ENCODE measurements at places on chromosomes 5 and 9.

GRCh38 chr9:116365056-116365471 lies 211.5 kb downstream of the PAPPA start:
- DNase-seq = peak; percentile 37

DNA sequence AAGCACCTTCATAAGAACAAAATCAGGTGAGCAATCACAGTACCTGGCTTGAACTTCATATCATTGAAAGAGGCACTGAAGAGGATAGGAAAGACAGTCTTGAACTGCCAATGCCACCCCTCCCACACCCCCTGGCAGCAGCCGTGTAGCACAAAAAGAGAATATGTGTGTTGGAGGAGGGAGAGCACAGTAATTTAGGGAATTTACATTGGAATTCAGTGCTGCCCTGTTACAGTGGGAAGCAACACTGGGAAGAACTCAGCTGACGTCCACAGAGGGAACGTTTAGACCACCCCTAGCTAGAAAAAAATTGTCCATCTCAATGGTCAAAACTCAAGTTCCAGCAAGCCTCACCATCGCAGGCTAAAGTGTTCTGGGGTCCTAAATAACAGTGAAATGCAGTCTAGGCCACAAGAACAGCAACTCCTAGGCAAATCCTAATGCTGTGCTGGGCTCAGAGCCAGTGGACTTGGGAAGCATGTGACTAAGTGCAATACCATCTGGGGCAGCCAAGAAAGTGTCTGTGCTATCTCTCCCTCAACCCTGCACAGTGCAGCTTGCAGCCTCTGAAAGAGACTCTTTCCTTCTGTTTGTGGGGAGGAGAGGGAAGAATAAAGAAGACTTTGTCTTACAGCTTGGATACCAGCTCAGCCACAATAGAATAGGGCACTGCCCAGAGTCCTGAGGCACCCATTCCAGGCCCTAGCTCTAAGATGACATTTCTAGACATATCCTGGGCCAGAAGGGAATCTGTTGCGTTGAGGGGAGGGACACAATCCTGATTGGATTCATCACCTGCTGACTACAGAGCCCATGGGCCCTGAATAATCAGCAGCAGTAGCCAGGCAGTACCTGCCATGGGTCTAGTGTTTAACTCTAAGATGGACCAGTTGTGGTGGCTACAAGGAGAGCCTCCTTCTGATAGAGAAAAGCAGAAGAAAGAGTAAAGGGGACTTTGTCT lies 62.1 kb upstream of the VLDLR start:
- DNase-seq = peak; percentile 88

DNA sequence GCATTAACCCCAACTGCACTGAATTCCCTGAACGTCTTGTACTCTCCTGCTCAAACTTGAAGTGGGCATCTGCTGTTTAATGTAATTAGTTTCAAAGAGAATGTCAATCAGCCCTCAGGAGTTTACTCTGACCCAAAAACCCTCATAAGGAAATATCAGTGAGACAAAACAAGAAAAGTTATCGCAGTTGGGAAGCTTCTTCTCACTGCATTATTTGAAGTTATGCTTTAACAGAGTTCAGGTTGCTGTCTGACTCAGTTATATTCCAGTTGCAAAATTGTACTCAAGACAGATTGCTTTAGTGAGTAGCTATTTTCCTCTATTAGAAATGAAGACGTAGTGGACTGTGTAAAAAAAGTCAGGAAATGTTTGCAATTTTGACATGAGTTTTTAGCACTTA lies 52.1 kb downstream of the PPIC start:
- no peak for DNase-seq

DNA sequence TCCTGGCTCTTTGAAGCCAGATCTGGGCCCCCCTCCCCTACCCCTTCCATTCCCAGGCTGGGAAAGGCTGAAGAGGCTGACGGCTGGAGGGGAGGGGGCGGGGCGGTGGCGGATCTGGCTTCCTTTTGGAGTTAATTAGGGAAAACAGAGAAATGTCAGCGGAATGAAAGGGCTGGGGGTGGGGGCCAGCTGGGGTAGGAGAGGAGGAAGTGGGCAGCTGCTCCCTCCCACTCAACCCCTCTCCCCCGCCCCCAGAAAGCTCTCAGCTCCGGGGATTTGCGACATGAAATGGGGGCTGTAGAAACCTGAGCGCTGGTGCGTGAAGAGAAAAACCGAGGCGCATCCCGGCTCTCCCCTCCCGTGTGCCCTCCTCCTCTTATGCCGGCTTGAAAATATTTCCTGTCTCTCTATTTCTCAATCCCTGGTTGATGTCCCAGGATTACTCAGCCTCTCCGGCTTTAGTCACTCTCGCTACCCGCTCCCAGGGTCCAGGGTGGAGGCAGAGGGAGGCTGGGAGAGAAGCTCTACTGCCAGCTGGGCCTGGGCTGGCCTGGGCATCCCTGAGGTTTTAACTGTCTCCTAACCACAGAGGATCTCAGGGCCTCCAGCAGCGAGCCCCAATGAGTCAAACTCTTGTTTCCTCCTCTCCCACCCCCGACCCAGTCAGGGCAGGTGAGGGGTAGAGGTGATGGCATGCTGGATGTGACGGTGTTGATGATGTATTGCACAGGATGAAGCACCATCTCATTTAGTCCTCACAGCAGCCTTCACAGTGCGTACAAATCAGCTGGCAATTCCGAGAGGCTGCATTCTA lies 20.1 kb downstream of the PCDHGC5 start:
- peak; percentile 76 for DNase-seq

DNA sequence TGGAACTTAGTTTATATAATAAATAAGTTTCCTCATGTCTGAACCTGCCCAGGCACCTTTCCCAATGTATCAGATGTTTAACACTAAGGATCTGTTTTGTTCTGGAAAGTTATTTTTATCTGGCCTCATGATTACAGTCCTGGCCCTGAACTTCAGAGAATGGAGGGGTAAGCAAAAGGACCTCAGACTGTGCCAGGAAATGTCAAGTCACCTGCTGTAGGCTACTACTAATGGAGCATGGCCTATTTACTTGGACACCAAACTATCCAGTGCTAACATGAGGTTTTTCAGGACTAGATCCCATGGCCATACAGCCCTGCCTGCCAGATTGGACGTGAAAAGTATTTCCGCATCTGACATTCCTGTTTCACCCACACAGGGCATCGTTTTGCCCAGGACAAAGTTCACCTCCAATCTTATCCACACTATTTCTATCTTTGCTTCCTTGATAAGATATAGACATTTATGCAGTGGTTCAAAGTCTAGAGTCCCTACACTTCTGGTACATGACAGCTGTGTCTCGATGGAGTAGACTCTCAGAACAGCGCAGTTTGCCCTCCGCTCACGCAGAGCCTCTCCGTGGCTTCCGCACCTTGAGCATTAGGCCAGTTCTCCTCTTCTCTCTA lies at the start of gene BTNL8:
TSS of gene BTNL8 (plus strand) at position 539 of the 626 bp plus-strand sequence. CDS start 152 bp downstream, outside the sequence.
- no peak for DNase-seq

GRCh38 chr9:127905788-127906191 lies 6.4 kb upstream of the ST6GALNAC6 start:
- DNase-seq = no peak

- DNase-seq = no peak
Measured at GRCh38 chr9:14909181-14909580, 1.0 kb downstream of the FREM1 start.

DNA sequence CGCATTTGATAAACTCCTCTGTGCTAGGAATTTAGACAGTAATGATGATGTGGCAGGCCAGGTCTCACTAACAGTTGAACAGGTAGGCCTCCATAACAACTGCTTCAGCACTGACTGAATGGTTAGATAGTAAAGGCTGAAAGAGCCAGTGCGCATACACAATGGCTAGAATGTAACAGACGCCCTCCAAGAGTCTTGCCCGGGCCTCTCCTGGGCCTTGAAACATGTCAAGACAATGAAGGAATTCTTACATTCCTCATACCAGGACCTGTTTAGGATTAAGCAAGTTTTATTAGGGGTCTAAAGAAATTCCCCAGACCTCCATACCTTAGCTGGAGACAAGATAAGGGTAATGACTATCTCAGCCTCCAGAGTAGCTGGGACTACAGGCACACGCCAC lies 6.7 kb upstream of the BICD2 start:
- no peak for DNase-seq

GRCh38 chr5:172944741-172945140 lies 14.5 kb upstream of the RPL26L1 start:
- DNase-seq = no peak

GRCh38 chr5:129631961-129632360 lies 115.9 kb upstream of the MINAR2 start:
- no peak for DNase-seq

DNA sequence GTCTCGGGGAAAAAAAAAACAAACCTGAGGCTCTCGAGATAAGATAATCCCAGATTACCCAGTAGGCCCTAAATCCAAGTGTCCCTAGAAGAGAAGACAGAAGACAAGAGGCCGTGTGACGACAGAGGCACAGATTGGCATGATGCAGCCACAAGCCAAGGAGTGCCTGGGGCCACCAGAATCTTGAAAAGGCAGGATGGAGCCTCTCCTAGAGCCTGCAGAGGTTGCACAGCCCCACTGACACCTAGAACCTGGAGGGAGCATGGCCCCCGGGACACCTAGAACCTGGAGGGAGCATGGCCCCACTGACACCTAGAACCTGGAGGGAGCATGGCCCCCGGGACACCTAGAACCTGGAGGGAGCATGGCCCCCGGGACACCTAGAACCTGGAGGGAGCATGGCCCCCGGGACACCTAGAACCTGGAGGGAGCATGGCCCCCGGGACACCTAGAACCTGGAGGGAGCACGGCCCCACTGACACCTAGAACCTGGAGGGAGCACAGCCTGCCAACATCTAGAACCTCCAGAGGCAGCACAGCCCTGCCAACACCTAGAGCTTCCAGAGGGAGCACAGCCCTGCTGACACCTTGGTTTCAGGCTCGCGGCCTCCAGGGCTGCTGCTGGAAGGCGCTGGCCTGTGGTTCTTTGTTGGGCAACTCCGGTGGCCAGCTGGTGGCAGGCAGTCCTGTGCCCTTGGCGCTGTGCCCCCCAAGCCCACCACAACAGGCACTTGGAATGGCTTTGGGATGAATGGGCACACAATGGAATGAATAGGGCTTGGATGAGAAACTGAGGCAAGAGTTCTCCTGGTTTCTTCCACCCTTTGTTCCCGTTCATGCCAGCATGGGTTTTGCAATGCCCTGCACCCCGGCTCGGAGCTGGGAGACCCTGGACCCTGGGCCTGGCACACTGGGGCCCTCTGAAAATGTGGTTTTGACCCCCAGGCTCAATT lies 39.2 kb downstream of the VAV2 start:
- no peak for DNase-seq

GRCh38 chr9:127980706-127981558 lies at the start of gene EEIG1:
Gene EEIG1, minus strand, starts transcription at chr9:127980989. Its CDS starts 852 bp downstream, at chr9:127980137.
- no peak for DNase-seq

DNA sequence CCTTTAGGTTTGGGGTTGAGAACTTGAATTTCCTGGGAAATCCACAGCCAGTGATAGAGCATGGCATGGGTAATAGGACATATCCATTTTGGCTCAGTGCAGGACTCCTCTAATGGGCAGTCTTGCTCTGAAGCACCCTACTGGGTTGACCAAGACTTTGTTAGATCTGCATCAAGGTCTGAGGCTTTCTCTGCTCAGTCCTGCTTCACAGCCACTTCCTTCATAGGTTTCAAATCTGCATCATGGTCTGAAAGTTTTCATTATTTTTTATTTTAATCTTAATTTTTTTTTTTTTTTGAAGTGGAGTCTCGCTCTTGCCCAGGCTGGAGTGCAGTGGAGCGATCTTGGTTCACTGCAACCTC lies 36.5 kb downstream of the KIF2A start:
- DNase-seq = no peak

DNA sequence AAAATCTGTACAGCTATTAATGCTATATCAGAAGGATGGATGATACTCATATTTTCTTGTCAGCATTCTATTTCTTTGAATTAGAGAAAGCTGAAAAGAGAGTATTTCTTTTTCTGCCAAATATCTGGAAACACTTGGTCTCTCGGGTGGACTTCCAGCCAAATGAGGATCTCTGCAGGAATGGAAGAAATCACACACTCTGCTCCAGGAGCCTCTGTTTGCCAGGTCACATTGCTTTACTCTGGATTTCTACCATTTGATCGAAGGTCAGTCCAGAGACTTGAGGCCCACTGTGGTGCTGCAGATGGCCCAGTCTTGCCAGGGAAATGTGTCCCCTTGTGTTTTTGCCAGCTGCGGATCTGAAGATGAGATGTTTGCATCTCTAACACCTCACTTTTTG lies 154.1 kb downstream of the PCSK1 start:
- no peak for DNase-seq

DNA sequence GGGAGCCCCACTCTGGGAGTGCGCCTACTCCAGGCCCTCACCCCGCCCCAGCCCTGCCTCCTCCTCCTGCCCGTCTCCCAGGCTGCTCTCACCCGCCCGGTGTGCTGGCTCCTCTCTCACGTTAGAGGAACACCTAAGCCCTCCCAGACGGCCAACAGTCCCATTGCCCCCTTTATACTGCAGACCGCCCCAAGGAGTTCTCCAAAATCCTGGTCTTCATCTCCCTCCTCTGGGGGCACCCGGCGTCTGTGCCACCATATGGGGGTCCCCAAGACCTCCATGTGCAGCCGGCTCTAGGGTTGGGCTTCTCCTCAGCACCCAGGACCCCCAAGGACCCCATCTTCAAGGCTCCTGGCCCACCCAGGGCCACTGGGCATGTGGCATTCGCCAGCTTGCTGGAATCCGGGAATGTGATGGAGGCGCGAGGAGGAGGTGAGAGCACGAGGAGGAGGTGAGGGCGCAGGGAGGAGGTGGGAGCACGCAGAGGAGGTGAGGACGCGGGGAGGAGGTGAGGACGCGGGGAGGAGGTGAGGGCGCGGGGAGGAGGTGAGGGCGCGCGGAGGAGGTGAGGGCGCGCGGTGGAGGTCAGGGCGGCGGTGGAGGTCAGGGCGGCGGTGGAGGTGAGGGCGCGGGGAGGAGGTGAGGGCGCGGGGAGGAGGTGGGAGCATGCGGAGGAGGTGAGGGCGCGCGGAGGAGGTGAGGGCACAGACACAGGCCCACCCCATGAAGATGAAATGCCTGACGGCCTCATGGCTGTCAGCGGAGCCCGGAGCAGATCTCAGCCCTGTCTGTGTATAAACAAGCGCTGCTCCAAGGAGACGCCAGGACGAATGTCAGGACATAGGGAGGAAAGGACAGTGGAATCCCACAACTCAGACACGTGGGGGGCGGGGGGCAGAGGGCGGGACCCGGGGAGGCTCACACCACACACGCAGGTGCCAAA lies 41.2 kb downstream of the EXD3 start:
- DNase-seq = no peak

DNA sequence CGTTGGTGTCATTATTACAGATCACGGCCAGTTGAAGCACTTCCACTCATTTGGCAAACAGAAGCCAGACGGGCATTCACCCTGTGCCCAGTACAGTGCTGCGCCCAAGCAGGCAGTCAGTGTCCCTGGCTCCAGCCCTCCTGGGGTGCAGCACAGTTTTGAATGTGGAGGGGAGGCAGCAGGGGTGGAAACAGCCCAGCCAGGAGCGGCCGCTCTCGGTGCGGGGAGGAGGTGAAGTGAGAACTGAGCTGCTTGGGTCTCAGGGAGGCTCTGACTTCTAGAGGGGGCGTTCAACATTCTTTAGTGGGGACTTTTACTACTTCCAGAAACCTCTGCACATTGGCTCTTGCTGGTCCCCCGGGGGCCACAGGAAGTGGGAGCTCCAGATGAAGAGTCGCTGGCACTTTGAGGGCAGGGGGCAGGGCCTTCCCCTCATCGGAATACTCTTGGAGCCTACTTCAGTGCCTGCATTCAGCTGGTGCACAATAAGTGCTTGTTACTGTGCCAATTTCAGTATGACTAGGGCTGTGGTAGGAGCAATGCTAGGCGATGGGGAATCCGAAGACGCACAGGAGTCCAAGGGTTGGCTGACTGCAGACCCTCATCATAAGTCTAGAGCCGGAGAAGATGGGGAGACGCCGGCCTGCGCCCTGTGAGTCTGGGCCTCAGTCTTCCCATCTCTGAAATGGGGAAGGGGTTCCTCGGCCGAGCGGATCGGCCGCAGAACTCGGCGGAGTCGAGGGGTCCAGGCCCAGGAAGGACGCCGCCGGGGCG lies 492 bp upstream of the NEK6 start:
- no peak for DNase-seq
